ENCODE measurements at places on chromosomes 3 and 15. TPM values are rescaled to one million over a fixed set of nuclear protein-coding genes. Genes with fewer than 3 reads are reported as not detected.

RASL12 gene
- 32.8 TPM for total RNA-seq

TRAT1 gene
- total RNA-seq = 0.96 TPM

CCNDBP1 gene
- total RNA-seq = 55.2 TPM

LRRN1 gene
- 4.7 TPM for total RNA-seq

MUC20 gene
- total RNA-seq = 84.4 TPM

All from ureter (tissue), 1 donor.